ENCODE measurements at places on chromosomes 1 and 21.

GRCh38 chr1:18246543-18246942 is 138.9 kb downstream of the IGSF21 start:
- DNase-seq: no peak

DNA sequence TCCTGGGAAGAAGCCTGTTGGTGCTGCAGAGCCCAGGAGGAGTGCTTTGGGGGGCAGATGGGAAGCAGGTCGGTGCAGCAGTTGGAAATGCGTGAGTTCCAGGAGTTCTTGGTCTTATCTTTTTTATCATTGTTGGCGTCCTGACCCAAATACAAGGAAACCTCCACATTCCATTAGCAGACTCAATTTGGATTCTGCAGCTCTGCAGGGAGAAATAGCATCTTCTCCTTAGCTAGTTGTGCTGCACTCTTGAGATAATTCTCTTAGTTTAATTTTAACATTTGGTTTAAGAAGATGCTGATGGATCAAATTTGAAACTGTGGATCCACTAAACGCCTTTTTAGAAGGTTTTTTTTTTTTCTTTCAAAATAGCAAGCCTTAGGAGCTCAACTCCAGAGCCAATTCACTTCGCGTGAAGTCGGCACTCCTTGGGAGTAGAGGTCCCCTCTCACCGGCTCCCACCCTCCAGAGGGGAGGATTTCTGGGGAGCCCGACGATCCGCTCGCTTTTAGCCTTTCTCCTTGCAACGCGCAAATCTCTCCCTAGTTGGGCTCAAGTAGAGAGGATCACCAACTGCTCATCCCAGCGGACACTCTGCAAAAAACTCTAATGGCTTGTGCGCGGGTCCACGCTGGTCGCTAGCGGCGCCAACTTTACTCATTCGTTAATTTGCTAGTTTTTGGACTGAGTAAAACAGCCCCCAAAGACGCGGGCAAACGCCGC is 1.3 kb downstream of the PLD5 start:
- peak; percentile 8 for DNase-seq

GRCh38 chr1:59278780-59279354 is 18.0 kb upstream of the FGGY start:
- DNase-seq: no peak

GRCh38 chr1:29949676-29950075 is 713.4 kb downstream of the PTPRU start:
- DNase-seq: no peak

DNA sequence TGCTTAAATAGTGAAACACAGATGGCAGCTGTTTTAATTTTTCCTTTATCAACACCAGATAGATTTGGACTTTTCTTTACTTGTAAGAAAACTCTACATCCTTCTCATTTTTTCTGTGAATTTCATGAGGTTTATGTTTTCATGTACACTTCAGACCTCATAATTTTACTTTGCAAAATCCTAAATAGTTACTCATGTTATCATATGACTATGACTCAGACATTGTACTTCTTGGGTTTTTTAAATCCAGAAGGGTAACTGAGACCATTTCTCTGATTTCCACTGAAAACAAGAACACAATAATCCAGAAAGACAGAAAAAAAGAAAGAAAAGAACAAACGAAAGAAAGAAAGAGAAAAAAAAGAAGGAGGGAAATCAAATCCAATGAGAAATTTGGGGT is 1021.6 kb downstream of the NCAM2 start:
- DNase-seq: no peak

DNA sequence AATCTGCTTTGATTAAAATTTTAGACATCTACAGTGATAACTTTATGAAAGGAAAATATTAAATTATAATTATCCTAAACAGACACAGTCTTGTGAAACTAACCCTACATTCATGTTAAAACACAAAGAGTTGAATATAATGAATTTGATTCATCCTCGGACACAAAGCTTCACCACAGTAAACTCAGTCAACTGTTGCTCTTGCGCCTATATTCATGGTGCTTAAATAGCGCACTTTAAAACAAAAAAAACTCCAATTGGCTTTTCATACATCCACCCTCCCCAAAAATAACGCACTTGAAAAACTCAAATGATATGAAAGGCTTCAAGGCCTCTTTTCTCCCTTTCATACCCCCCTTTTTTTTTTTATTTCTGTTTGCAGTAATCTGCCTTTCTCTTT is 260.3 kb downstream of the FAF1 start:
- DNase-seq: peak; percentile 46

- DNase-seq: no peak
Measured at GRCh38 chr21:38775733-38776132, 30.0 kb upstream of the ETS2 start.

- DNase-seq: peak; percentile 48
Measured at GRCh38 chr1:2086446-2087078, 36.4 kb downstream of the PRKCZ start.

DNA sequence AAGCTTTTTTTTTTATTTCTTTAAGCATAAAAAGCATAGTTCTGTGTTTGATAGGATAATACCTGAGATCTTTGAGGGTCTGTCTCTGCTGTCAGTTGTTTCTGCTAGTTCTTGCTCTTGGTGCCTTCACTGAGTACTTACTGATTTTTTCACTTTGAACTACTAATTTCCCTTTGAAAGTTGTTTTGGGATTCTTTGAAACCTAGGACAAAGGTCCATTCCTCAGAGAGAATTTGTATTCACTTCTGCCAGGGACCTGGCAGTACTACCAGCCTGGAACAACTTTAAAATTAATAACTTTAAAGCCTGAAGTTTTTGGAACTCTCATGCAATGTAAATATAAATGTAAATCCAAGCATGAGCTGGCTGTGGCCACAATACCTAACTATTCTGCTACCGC is 190.1 kb downstream of the TM2D1 start:
- no peak for DNase-seq

- DNase-seq: no peak
Measured at GRCh38 chr1:228546541-228547463, 59.6 kb downstream of the RNF187 start.

GRCh38 chr21:16408280-16408679 is 678.5 kb downstream of the USP25 start:
- no peak for DNase-seq

GRCh38 chr1:157878059-157878458 is 36.5 kb upstream of the CD5L start:
- peak; percentile 49 for DNase-seq

DNA sequence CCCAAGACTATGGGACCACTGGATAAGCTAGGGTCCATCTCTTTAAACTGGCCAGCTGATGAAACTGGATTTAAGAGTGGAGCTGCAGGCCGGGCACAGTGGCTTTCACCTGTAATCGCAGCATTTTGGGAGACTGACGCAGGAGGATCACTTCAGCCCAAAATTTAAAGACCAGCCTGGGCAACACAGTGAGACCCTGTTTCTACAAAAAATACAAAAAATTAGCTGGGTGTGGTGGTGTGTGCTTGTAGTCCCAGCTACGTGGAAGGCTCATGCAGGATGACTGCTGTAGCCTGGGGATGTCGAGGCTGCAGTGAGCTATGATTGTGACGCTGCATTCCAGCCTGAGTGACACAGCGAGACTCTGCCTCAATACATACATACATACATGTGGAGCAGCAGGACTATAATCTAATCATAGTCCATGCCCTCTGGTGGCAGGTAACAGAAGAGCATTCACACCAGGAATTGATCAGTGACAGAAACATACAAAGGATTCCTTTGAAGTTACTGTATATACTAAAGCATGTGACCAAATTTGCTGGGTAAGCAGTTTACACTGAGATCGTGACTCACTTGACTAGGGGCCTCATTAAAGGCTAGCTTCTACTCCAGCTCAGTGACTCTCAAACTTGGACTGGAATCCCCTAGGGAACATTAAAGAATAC is 101.5 kb upstream of the SLFNL1 start:
- no peak for DNase-seq
